ENCODE measurements at places on chromosomes 2 and 18. TPM values are rescaled to one million over a fixed set of nuclear protein-coding genes. Genes with fewer than 3 reads are reported as not detected.

Gene TSPYL6
- total RNA-seq = not detected

Gene NT5C1B
- total RNA-seq = not detected

GRCh38 chr2:69255760-69256159 is 131.3 kb downstream of the GFPT1 start:
- no peak overlapping the region for H3K4me3 ChIP-seq
- no peaks in the 10 kb centered on the region for H3K4me1 ChIP-seq
- no peaks in the 10 kb centered on the region for H3K36me3 ChIP-seq
- no peak for DNase-seq

DNA sequence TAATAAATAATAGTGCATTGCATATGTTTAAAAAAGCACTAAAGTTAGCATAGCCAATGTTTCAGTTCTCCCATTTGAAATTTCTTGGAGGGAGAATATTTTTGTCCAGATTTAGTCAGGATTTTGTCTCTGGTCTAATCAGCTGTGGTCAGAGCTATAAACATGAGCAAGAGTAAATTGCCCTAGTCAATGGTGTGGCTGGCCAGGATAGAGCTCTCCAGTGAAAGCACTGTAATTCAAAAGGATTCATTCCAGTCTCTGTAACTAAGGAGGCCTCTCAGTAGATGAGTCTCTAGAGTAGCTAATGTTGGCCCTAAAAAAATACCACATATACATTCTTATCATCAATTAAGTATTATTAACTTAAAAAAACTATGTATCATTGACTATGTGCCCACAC is 241.6 kb downstream of the CDCA7 start:
- no peaks in the 10 kb centered on the region for H3K4me1 ChIP-seq
- no peak overlapping the region for H3K4me3 ChIP-seq
- no peaks in the 10 kb centered on the region for H3K27me3 ChIP-seq

GRCh38 chr2:136008205-136008865 is 22.9 kb upstream of the DARS1 start:
- H3K4me3 ChIP-seq = no peak overlapping the region
- no peak for DNase-seq
- no peak overlapping the region for H3K27ac ChIP-seq
- peaks cover 2% of the 10 kb centered on the region for H3K4me1 ChIP-seq
- no peaks in the 10 kb centered on the region for H3K36me3 ChIP-seq
- H3K27me3 ChIP-seq = no peaks in the 10 kb centered on the region

GRCh38 chr2:189466656-189467055 is 25.4 kb downstream of the WDR75 start:
- H3K27me3 ChIP-seq = no peaks in the 10 kb centered on the region
- no peak overlapping the region for H3K27ac ChIP-seq
- H3K36me3 ChIP-seq = peaks cover 24% of the 10 kb centered on the region
- no peak overlapping the region for H3K4me3 ChIP-seq
- DNase-seq = peak; percentile 60

DNA sequence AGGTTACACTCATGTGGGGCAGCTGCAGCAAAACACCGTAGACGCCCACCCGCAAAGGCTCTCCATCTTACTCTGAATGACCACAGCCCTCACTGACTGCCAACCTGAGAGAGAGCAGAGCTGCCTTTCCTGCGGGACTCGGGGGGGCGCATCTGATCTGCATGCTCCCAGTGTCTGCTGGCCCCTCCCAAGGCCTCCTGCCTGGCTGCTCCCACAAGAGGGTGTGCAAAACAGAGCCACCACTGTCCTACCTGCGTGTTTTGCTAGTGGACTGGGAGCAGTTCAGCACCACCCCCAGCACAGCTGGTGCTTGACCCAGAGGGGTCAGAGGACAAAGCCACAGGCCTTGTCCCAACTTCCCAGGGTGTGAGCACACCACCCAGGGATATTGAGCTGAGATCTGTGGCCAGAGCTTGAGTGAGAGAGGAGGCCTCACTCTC is 76.4 kb downstream of the MYO3B start:
- H3K4me1 ChIP-seq = no peaks in the 10 kb centered on the region
- no peaks in the 10 kb centered on the region for H3K36me3 ChIP-seq
- no peak overlapping the region for H3K4me3 ChIP-seq

DNA sequence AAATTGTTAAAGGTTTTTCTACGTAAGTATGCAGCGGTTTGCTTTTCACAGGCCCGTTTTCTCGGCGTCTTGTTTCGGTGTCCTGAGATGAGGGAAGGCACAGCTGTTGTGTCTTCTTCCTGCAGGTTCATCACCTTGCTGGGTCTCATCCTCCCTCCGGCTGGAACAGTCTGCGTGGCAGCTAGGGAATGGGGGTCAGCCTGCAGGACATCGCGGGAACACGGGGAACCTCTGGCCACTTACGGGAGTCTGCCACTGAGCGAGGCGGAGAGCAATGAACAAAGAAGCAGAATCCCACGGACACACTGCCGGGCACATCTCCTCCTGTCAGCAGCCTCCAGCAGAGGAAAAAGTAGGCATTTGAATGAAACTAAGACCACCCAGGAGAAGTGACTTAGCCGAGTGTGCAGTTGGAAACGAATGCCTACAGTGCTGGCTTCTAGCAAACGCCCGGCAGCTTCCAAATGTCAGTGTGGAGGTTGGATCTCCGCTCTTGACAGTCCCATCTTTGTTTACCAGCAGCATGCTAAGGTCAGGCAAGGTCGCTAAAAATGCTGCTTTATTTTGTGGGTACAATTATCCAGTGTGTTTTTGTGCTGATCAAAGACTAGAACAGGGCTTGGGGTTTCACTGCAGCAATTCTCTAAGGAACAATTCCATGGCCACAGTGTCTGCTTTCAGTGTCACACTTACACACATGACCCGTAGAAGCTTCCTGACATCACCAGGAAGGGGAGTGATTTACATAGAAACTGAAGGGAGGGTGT is 109.8 kb upstream of the SEC11C start:
- H3K4me1 ChIP-seq = no peaks in the 10 kb centered on the region
- no peaks in the 10 kb centered on the region for H3K27me3 ChIP-seq
- no peak overlapping the region for H3K4me3 ChIP-seq
- no peak for DNase-seq

DNA sequence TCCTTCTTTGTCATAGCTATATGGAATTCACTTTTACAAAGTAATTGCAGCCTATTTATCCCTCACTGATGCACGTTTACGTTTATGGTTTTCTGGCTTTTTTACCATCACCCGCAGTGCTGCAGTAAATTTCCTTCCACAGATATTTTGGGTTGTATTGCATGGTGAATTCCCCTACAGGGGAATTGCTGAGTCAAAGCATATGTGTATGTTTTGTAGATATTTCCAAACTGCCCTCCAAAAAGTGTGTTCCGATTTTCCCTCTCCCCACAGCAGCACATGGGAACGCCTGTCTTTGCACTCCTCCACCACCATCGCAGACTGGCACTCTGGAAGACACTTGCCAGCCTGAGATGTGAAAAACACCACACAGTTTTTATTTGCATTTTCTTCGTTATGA is 80.6 kb upstream of the UXS1 start:
- no peak overlapping the region for H3K4me3 ChIP-seq
- H3K4me1 ChIP-seq = no peaks in the 10 kb centered on the region
- no peaks in the 10 kb centered on the region for H3K27me3 ChIP-seq
- DNase-seq = no peak
- H3K27ac ChIP-seq = no peak overlapping the region
- H3K36me3 ChIP-seq = no peaks in the 10 kb centered on the region

GRCh38 chr2:26733413-26733812 is 30.7 kb upstream of the SLC35F6 start:
- no peaks in the 10 kb centered on the region for H3K4me1 ChIP-seq
- H3K27ac ChIP-seq = no peak overlapping the region
- no peak for DNase-seq

GRCh38 chr2:211823886-211824479 is 714.6 kb downstream of the ERBB4 start:
- no peaks in the 10 kb centered on the region for H3K4me1 ChIP-seq
- H3K4me3 ChIP-seq = no peak overlapping the region
- no peaks in the 10 kb centered on the region for H3K27me3 ChIP-seq
- DNase-seq = no peak

DNA sequence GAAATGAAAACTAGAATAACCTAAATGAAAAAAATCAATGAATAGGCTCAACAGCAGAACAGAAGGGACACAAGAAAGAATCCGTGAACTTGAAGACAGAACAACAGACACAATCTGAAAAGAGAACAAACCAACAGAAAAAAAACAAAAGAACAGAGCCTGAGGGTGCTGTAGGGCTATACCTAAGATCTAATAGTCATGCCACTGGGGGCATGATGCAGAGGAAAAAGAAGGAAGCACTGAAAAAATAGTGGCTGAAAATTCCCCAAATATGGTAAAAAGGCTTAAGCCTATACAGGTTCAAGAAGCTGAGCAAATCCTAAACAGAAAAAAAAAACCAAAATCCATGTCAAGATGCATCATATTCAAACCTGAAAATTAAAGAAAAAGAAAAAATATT is 50.3 kb downstream of the KANSL3 start:
- H3K27me3 ChIP-seq = no peaks in the 10 kb centered on the region
- no peak for DNase-seq
- H3K36me3 ChIP-seq = peaks cover 3% of the 10 kb centered on the region
- no peak overlapping the region for H3K27ac ChIP-seq
- H3K4me3 ChIP-seq = no peak overlapping the region

GRCh38 chr2:195768431-195768830 is 111.4 kb downstream of the SLC39A10 start:
- no peak for DNase-seq
- H3K27me3 ChIP-seq = no peaks in the 10 kb centered on the region
- H3K4me1 ChIP-seq = no peaks in the 10 kb centered on the region
- no peak overlapping the region for H3K4me3 ChIP-seq
- no peaks in the 10 kb centered on the region for H3K36me3 ChIP-seq
- no peak overlapping the region for H3K27ac ChIP-seq

DNA sequence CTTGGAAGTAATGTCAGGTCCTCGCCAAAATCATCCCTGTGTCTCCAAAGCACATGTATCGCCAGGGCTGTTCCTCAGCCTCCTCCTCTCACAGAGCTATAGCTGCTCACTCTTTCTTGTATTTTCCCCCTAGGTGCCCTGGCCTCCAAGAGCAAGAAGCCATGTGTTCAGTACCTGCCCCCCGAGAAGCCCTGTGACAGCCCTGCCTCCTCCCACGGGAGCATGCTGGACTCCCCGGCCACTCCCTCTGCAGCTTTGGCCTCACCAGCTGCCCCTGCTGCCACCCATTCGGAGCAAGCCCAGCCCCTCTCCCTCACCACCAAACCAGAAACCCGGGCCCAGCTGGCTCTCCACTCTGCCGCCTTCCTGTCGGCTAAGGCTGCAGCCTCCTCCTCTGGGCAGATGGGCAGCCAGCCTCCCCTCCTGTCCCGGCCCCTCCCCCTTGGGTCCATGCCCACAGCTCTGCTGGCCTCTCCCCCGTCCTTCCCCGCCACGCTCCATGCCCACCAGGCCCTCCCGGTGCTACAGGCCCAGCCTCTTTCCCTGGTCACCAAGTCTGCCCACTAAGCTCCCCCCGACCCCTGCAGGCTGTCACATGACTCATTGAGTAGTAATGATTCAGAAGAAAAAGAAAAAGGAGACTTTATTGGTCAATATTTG is 18.8 kb downstream of the TGOLN2 start:
- H3K36me3 ChIP-seq = no peaks in the 10 kb centered on the region
- H3K4me1 ChIP-seq = peaks cover 12% of the 10 kb centered on the region
- no peaks in the 10 kb centered on the region for H3K27me3 ChIP-seq
- H3K27ac ChIP-seq = peak overlapping the region; percentile 65
- peak; percentile 96 for DNase-seq
